ENCODE measurements at places on chromosomes 5 and 9.

GRCh38 chr5:174581479-174581878 lies 142.9 kb upstream of the MSX2 start:
- DNase-seq: no peak

GRCh38 chr9:107513464-107514100 lies 24.0 kb upstream of the KLF4 start:
- DNase-seq: no peak

DNA sequence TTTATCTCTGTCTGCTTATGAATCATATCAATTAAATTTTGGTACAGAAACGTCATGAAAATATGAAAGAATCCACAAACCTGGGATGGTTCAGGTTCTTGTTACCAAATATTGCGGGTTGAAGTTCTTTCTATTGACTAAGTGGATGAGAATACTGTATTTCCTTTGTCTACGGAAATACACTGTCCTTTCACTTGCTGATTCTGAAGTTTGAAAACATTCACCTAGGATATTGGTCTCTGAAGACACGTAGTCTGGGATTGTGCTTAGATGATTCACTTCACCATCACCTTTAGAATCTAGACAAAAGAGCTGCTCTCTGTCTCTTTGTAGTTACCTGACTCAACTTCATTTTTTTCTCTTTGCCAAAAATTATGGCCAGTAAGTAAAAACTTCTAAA lies 222.4 kb downstream of the FBN2 start:
- DNase-seq: no peak

- no peak for DNase-seq
These were observed 21.0 kb upstream of the NPR3 start for GRCh38 chr5:32690153-32690552.

DNA sequence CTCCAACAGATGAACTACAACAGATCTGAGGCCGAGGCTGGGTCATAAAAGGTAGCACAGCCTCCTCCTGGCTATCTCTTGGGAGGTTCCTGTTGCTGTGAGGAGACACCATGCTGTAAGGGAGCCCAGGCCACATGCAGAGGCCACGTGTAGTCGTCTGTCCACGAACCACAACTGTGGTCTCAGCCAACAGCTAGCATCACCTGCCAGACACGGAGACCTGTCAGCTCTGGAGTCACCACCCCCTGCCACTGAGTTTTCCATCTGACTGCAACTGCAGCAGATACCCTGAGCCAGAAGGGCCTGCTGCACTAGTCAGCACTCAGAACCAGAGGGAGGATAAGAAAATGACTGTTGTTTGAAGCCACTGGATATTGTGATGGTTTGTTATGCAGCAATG lies 12.7 kb upstream of the GOLM1 start:
- DNase-seq: no peak

All from HS-27A (cell line).